ENCODE measurements at places on chromosomes 12 and 14.
A peak's percentile ranks its signal among the peaks of the same experiment; 100 is the strongest.

- no peak for DNase-seq
Observed at GRCh38 chr12:61302282-61302681, 957.9 kb upstream of the USP15 start.

DNA sequence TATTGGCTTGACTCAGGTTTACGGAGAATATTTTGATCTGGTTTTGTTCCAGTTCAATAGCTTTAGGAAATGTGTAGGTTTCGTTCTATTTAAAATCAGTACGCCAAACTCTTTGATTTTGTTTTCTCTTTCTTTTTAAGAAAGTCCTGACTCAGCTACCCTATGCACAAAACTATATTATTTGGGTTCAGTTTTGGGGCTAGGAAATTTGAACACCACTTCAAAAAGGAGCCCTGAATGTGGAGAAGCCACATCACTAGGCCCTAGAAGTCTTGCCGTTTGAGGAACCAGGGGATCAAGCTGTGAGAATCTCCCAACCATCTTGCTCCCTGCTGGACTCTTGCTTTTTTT, 168.2 kb upstream of the BCL2L14 start:
- DNase-seq, result no peak

GRCh38 chr14:23580948-23581281, 2.3 kb upstream of the JPH4 start:
- no peak for DNase-seq

- peak; percentile 54 for DNase-seq
Observed at GRCh38 chr14:31090883-31091764, 64.9 kb upstream of the STRN3 start.

- DNase-seq, result no peak
Observed at GRCh38 chr12:85825746-85826145, 10.5 kb downstream of the RASSF9 start.

- no peak for DNase-seq
Observed at GRCh38 chr14:40204441-40205175, 772.4 kb upstream of the FBXO33 start.

GRCh38 chr12:71430756-71431155, 8.8 kb upstream of the LGR5 start:
- peak; percentile 32 for DNase-seq

GRCh38 chr12:21848192-21848591, 73.7 kb upstream of the KCNJ8 start:
- DNase-seq, result no peak

GRCh38 chr12:65430006-65430405, 151.5 kb downstream of the MSRB3 start:
- no peak for DNase-seq

DNA sequence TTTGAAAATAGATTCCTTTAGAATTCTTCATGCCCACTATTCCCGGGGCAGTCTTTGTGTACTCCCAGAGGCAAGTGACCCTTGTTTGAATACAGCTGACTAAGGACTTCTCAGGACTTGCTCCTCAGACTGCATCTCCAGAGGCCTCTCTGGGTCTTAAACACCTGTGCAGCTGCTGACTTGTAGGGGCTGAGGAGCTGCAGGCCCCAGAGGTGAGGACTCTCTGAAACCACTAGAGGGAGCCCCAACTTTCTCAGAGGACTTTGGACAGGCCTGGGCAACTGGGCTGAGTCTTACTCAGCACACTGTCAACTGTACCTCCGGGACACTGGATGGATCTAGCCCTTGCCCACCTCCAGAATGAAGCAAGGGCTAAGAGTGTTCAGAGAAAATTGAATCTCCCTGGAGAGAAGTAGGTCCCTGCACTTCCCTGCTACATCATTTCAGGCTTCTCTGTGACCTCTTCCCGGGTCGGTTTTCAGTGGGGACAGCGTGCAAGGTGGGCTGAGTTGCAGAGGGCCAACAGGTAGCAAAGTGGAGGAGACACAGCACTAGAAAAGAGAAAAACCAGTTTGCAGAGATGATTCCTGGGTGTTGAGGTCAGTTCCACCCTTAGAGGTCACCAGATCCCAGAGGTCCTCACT, 164.6 kb downstream of the TMEM117 start:
- DNase-seq, result peak; percentile 19

DNA sequence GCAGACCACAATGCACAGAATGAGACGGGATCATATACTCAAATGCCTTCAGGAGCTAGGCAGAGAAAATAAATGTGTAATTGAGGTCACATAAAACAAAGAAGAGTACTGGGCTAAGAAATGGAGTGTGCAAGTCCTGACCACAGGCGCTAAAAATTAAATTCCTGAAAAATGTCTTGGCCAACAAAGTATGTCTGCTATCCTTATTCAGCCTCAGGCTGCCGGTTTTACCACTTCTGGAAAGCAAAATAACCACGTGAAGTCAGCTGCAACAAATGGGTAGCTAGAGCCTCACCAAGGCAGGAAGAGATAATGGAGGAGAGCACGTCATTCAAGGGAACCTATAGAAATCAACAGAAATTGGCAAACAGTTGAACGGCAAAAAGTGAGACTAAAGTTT, 3.1 kb downstream of the PYGL start:
- DNase-seq, result no peak

GRCh38 chr14:55272387-55272786, 1.2 kb downstream of the FBXO34 start:
- DNase-seq, result no peak

DNA sequence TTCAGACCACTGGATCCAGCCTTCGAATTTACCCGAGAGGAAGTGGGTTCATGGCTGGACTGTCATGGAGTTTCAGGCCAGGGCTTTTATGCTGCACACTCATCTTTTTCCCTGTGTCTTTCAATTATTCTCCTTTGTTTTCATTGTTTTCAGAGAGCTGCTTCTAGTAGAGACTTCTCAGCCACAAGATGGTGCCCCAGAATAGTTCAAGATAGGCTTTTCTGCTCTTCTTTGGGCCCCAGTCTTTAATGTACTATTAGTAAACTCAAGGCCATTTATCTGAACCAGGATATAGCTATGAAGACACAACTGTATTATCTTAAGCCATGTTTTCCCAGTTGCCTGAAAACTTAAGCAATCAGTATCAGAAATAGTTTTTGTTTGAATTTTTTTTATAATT, 30.4 kb upstream of the PSMA6 start:
- no peak for DNase-seq

- DNase-seq, result no peak
Observed at GRCh38 chr12:114237230-114237629, 168.7 kb downstream of the TBX5 start.

DNA sequence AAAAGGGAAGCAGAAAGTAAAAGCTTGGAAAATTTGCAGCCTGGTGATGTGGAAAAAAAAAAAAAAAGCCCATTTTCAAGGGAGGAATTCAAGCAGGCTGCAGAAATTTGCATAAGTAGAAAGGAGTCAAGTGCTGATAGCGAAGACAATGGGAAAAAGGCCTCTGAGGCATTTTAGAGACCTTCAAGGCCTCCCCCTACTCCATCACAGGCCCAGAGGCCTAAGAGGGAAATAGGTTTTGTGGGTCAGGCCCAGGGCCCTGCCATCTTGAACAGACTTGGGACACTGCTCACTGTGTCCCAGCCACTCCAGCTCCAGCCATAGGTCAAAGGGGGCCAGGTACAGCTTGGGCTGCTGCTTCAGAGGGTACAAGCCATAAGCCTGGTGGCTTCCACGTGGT, 13.8 kb upstream of the PRKD1 start:
- DNase-seq, result no peak

DNA sequence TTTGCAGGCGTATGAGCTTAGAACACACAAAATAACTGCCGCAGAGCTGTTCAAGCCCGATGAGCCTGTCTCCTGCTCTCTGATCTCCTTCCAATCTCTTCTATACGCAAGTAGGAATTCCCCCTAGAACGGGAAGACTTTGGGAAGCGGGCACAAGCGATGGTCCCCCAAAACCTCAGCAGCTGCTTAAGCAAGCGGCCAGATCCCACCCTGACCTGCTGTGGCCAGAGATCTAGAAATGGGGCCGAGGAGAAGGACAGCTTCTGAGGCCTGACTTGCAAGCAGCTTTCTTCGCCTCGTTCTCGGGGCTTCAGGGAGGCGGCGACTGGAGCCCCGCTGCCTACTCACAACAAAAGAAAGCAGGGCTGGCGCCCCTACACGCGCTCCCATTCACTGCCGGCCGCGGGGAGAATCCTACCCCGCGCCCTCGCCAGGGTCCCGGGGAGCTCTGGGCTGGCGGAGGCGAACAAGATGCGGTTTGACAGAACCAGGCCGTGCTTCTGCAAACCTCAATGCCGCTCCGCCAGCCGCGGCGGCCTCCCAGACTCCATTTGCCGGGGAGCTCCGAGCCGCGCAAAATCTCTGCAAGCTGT, 922 bp downstream of the TBX5 start:
- DNase-seq, result no peak

DNA sequence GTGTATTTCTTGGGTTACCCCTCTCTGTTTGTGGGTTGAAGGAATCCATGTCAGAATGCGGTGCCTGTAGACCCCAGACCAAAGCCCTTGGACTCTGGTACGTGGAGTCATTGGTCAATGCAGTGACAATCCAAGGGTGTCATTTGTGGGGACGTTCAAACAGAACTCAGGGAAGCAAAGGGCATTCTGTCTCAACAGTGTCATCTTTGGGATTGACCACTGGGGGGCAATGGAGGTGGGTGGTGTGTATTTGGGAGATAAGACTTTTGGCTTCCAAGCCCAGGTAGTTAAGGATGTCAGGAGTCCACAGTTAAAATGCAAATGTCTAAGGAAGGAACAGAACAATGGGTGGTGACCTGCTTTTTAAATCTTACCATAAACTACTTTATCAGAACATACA, 54.6 kb upstream of the CCDC175 start:
- DNase-seq, result peak; percentile 22

- no peak for DNase-seq
Observed at GRCh38 chr12:62434494-62435302, 31.9 kb upstream of the MON2 start.

DNA sequence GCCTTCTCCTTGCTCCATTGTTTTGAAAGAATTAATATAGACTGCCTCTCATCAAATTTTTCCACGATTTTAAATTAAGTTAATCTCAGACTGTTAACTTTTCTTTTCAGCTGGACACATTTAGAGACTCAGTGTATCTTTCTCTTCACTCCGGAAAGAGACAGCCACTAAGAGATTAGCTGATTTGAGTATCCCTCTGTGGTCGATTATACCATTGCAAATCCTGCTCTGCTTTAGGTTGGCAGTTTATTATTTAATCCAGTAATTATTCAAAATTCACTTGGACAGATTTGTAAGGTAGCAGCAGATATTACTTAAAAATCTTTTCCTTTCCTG, 588 bp upstream of the TWF1 start:
- DNase-seq, result peak; percentile 6

- no peak for DNase-seq
Observed at GRCh38 chr14:104087505-104087904, 2.0 kb downstream of the ASPG start.

GRCh38 chr12:2624543-2625288, 170.1 kb upstream of the FKBP4 start:
- DNase-seq, result no peak

- no peak for DNase-seq
Observed at GRCh38 chr12:67884596-67884995, 104.7 kb upstream of the IFNG-AS1 start.

DNA sequence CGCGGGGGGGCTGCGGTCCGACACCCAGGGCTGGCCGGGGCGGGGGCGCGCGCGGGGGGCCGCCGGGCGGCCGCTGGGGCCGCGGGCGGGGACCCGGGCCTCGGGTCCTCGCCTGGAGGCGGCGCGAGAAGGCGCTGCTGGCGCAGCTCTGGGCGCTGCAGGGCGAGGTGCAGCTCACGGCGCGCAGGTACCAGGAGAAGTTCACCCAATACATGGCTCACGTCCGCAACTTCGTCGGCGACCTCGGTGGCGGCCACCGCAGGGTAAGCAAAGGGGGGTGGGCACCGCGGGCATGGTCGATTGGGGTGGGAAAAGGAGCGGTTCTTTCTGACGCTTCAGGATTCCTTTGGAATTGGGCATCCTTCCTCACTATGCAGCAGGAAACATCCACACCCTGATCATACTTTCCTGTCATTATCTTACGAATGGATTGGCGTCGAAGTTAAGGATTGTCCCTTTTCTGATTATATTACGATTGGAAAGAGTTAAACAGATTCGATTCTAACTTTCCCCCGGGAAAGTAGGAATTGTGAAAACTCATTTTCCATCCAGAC, 798 bp downstream of the PDZRN4 start:
- peak; percentile 15 for DNase-seq

DNA sequence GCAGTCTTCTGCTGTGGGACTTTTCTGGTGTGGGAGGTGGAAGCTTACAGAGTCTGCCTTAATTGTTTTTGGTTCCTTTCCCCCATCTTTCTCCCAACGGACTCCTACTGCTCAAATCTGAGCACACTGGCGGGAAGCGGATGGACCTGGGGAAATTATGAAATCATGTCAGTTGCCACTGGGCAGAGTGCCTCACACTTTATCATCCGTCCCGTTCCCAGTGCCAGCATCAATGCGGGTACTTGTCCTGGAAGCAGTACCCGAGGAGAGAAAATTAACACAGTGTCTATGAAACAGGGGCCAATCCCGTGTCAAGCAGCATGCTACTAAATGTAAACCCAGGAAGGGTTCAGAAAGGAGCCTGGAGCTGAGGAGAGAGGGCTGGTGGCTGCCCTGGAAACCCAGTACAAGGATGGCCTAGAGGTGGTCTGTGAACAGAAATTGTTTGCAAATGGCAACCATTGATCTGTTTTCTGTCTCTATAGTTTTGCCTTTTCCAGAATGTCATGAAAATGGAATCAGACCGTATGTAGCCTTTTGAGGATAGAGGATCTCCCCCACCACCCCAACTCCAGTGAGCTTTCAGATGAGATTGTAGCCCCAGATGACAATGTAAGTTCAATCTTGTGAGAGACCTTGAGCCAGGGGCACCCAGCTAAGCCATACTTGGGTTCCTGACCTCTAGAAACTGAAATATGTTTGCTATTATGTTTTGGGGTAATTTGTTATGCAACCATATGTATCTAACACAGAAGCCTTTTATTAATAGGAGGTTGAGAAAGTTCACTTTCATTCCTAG, 908 bp upstream of the CDKL1 start:
- peak; percentile 21 for DNase-seq

DNA sequence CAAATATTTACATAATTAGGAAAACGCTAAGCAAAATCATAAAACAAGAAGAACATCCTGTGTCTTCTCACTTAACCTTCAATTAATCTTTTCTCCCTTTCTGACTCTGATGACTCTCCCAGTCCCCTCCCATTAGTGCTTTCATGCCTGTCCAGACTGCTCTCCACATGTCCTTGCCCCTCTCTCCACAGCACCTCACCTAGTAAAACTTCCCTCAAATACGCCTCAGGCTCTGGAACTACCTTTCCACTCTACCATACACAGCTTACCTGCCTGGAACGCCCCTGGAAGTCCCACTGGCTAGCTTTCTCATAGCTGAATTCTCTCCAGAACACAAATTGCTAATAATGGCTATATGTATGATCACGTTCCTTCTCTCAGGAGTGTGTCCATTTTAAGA, 44.7 kb downstream of the SLC5A8 start:
- no peak for DNase-seq

GRCh38 chr12:120290609-120291305, 946 bp downstream of the RNU4-2 start:
- DNase-seq, result no peak

DNA sequence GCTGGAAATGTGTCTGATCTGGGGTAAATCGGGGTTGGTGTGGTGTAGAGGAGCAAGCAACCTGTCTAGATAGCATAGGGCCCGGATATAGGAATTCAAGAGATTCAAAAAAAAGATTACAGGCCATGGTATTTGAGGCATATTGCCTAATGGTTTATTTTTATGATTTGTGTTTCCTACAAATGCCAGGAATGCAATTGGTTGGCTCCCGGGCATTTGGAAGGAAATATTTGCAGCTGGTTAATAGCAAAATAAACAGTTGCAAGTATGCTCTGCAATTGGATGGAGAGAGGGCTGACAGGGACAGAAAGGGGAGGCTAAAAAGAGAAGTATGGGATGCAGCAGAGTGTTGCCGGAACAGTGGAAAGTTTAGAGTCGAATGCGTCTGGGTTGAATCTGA, 315.6 kb upstream of the ATP2B1 start:
- DNase-seq, result peak; percentile 55

Measured in hepatic stellate cell (primary cell).